ENCODE measurements at places on chromosomes 7 and 10.
A peak's percentile ranks its signal among the peaks of the same experiment; 100 is the strongest.

- no peak for DNase-seq
Observed at GRCh38 chr7:26007510-26007909, 144.5 kb upstream of the NFE2L3 start.

DNA sequence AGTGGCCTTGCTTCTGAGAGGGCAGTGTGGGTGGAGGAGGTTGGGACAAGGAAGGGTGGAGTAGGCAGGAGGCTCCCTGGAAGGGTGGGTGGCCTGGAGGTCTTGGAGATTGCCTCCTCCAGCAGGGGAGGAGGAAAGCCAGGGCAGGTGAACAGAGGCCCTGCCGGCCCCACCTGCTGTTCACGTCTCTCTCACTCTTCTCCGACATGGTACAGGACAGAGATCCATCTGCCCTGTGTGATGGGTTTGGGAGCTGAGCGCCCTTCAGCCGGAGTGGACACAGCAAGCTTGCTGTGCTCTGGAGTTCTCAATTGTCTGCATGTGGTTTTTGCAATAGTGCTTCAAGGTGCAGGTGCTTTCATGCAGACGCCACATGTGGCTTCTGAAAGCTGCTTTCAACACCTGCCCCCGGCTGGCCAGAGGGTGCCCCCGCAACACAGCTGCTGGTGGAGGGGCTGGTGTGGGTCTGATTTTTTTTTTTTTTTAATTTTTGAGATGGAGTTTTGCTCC lies 82.8 kb upstream of the GNA12 start:
- DNase-seq = no peak

- no peak for DNase-seq
Observed at GRCh38 chr7:106731187-106731586, 70.2 kb upstream of the CCDC71L start.

DNA sequence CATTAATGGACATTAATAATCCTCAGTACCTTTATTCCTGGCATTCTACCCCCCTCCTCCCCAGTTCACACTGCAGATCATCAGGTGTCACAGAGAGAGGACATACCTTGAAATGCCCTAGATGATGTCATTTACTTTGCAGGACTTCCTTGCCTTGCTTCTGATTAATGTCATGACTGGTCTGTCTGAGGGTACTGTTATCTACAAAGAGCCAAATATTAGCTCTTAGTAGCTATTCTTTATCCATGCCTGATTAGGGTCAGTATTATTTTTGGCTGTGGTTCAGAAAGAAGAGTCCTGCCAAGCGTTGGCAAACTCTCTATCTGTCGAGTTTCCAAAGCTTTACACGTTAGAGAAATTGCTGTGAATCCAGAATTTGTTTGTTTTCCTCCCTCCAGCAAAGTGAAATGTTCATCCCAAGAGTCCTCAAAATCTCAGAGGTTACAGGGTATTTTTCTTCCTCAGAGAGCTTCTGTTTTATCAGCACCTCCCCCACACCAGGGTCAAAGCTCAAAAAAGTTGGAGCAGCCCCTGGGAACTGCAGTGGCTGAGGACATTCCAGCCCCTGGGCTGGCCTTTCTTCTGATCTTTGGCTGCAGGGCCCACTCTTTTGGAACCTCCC lies 12.6 kb downstream of the SCD start:
- no peak for DNase-seq

GRCh38 chr10:12036073-12036655 lies 6.4 kb downstream of the UPF2 start:
- no peak for DNase-seq

DNA sequence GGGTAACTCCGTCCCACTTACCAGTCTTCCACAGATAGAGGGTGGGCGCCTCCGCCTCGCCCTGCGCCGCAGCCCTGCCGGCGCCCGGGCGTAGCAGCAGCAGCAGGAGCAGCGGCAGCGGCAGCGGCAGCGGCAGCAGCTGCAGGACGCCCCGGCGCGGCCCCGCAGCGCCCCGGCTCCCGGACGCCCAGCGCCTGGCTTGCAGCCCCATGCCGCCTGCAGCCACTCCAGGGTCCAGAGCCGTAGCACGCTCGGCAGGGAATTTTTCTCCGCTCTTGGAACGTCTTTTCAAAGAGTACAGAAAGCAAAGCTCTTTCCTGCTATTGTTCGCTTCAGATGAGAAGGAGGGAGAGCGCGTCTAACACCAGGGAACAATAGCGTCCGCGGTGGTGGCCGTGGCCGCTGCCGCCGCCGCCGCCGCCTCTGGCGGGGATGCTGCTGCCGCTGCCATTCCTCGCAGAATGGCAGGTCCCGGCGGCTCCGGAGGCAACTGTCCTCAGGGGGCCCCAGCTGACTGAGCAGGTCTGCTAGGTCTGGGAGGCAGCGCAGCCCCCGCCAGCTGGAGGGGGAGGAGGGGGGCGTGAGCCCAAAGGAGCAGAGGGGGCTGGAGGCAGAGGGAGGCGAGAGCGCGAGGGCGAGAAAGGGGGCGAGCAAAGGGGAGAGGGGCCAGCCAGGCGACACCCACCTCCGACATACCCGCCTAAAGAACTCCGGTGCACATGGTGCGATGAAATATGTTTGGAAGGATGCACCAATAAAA lies at the start of gene THSD7A:
TSS of gene THSD7A (minus strand) at position 463 of the 760 bp plus-strand sequence. CDS start at position 211, 252 bp downstream.
- DNase-seq = peak; percentile 44

DNA sequence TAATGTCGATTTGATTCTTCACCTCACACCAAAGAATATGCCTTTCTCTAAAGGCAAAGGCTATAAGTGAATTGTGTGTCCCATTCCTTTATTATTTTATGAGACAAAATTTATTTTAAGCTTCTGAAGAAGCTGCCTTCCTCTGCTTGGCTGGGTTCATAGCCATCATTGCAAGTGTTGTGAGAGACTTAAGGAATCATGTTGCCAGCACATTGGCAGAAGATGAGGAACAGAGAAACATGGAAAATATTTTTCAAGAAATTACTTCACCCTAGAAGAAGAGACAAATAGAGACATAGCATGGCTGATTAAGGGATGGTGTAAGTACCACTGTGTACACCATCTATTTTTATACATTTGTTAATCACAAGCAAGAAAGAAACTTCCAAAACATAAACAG lies 230.1 kb upstream of the SEMA3E start:
- DNase-seq = no peak

- no peak for DNase-seq
Observed at GRCh38 chr7:17010637-17011300, 129.0 kb upstream of the AGR3 start.

DNA sequence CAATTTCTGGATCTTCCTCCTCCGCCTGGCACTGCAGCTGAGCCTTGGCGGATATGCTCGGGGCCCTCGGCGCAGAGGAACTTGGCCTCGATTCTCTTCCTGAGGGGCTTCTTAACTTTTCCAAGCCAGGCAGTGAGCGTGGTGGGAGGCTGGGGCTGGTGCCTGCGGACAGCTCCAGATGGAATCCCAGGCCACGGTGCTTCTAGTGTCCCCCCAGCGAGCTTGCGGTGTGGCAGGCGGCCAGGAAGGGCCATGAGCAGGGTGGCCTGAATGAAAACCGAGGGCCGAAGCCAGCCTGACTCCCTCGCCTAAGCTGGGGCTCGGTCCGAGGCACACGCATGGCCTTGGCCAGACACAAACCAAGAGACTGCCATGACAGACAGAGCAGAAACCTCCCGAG lies 31.3 kb downstream of the RCC1L start:
- no peak for DNase-seq

DNA sequence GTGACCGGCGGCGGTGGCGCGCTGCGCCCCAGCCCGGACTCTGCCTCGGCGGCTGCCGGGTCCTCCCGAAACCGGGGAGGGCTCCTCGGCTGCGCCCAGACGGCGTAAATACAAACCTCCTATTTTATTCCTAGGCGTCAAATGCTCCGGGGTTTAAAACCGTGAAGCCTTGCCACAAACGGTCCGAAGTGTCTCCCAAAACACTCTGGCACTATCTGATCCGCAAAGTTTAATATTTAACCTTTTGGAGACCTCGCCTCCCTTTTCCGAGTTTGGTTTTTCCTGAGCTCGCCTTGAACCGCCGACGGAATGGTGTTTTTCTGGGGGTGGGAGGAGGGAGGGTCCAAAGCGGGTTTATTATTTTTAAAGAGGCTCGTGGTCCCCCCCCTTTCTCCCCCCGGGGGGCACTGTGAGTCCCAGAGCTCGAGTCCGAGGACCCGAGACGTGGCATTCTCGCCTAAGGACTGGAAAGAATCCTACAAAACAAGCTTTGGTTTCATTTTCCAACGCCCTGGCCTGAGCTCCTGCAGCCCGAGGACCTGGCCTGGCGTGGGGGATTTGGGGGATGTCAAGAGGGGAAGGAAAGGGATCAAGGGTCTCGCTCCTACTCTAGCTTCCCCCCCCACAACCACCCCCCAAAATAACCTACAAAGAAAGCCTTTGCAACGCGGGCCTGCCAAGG lies 1.8 kb downstream of the TNRC18 start:
- DNase-seq = peak; percentile 26

- DNase-seq = no peak
Observed at GRCh38 chr10:34386921-34387320, 428.2 kb downstream of the PARD3 start.

GRCh38 chr10:7424315-7424714 lies 13.5 kb upstream of the SFMBT2 start:
- DNase-seq = no peak

DNA sequence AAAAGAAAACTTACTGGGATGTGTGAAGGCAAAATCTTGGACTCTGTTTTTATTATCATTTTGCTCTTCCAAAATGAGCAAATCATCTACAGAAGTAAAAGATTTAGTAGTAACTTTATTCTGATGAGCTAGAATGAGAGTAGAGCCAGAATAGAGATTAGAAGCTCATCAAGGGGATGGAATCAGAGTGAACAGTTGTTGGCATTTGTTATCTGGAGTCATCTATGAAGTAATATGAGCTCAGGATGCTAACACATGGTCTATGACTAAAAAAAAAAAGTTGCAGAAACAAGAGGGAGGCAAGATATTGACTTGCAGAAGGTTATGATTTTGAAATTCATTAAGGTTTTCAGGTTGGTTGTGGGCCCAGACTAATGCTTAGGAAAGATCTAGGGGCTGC lies 409.1 kb upstream of the ETV1 start:
- DNase-seq = no peak

DNA sequence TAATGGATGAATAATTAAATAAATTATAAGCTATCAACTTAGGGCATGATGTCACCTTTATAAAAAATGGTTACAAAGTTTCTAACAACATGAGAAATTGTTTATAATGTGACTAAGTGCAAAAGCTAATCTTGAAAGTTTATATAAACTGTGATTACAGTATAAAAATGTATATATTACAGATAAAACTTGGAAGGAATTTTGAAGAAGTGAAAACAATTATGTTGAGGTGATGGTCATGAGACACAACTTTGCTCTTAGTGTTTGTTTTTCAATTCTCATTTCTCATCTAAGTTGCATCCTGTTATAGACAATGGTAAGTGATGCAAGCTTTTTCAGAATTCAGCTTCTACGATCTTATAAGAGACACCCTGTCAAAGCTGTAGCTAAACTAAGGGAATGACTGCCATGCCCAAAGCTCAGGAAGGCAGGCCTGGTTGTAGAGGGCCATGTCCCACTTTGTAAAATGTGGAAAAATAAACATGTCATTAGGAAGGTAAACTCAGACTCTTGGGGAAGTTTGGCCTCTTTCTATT lies 23.9 kb downstream of the MACC1 start:
- DNase-seq = no peak

DNA sequence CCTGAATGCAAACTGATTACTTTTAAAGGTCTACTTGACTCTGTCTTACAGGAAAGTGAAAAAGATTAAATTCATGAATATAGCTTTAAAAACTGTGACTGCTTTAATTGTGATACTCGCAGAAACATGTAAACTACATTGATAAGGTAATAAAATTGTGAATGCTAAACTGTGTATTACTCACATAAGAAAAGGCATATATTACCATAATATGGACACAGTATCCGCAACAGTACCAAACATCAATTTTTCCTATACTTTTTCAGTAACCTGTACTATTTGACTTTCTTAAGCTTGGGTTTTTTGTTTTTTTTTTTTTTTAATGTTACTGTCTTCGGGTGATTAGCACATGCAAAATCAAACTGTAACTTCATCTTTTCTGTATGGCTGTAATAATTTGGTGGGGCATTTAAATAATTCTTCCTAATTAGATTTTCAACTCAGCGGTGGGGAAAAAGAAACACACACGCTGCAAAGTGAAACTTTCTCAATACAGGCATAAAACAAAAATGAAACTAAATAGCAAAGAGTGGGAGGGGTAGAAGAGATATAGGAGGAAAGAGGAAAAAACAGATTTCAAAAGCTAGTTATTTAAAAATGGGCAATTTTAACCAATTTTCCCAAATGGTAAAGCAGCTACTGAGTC lies 23.2 kb downstream of the NT5C3A start:
- DNase-seq = no peak

- no peak for DNase-seq
Observed at GRCh38 chr7:121882731-121883130, 9.8 kb downstream of the PTPRZ1 start.

- no peak for DNase-seq
Observed at GRCh38 chr7:143085109-143085508, 33.0 kb downstream of the OR6V1 start.

DNA sequence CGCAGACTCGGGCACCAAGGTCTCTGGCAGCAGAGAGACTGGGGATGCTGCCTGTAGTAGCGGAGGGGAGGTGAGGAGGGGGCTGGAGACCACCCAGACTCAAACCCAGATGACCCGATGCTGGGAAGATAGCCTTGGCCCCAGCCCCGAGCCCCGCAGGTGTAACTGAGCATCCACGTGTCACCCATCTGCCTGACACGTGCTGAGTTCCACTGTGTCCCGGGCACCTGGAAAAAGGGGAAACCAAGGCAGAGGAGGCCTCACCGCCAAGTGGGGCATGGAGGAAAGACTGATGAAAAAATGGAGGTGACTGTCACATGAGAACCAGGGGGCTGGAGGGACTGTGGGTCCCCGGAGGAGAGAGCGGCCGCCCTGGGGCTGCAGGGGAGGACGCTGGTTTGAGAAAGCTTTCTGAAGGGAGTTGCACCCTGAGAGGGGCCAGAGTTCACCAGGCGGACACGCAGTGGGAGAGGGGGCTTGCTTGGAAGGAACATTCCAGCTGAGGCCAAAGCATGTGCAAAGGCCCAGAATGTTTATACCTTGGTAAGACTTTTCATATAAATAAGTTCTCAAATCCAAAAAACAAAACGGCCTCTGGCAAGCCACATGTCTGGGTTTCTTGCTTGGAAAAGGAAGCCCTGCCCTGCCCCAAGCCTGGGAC lies 27.4 kb upstream of the ELN start:
- DNase-seq = no peak

GRCh38 chr7:7739204-7740036 lies 21.0 kb upstream of the RPA3 start:
- DNase-seq = no peak

- DNase-seq = no peak
Observed at GRCh38 chr10:80290474-80291220, 1.2 kb upstream of the MAT1A start.

- DNase-seq = no peak
Observed at GRCh38 chr7:44285561-44285960, 39.8 kb downstream of the CAMK2B start.

DNA sequence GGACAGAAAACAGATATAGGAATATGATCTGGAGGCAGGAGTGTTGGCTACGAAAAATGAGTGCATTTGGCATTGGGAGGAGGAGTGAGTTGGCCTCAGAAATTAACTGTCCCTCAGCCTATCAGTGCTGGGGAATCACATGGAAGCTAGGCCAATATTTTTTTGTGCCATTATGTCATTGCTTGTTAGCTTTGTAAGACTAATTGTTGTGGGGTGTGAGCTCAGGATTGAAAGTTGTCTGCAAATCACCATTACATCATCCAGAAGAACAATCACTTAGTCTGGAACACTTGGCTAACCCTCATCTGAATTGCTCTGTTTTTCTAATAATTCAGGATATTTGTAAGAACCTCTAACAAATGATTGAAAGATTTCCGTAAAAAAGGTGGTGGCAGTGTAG lies 45.2 kb upstream of the SEMA3D start:
- DNase-seq = no peak
